ENCODE measurements at places on chromosomes 7 and 10. TPM values are rescaled to one million over a fixed set of nuclear protein-coding genes. Genes with fewer than 3 reads are reported as not detected.

- no peak for DNase-seq
Measured at GRCh38 chr10:101561068-101561915, 26.8 kb downstream of the POLL start.

- no peak for DNase-seq
Measured at GRCh38 chr10:7192061-7192460, 218.8 kb downstream of the SFMBT2 start.

- no peak for DNase-seq
Measured at GRCh38 chr10:86165666-86166065, 200.9 kb downstream of the GRID1 start.

- DNase-seq: no peak
Measured at GRCh38 chr7:24924375-24924774, 55.6 kb downstream of the OSBPL3 start.

- DNase-seq: no peak
Measured at GRCh38 chr10:7409732-7410168, 1.1 kb downstream of the SFMBT2 start.

DNA sequence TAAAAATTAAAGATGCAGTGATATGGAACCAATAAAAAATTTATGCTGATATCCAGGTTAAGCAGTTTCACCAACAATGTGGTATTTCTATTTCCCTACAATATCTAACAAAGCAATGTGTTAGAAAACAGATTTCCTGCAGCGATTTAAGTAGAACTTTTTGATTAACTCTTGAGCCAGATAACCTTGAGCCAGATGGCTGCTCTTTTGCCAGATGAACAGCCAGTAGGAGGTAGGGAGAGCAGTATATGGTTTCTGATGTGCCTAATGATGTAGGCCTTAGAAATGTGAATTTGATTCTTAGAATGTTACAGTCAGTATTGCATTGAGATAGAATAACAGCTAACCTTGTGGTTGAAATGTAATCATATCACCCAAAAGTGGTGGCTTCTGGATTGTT is 31.1 kb downstream of the STAMBPL1 start:
- no peak for DNase-seq

DNA sequence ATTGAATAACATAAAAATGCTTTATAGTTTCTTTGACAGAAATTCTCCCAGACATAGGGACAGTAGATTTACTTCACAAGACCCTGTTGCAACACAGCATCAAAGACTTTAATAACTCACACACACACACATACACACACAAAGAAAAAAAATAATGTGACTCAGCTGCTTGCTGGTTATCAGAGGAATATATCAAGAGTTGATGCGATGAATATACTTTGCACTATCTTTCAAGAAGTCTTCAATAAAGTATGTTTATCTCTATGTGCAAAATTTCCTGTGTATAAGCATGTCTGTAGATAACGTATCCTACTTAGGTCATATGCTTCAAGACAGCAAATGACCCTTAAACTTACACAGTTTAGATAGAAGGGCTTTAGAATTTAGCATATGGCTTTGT is 243.1 kb downstream of the ARL4A start:
- no peak for DNase-seq

- DNase-seq: no peak
Measured at GRCh38 chr7:114970308-114970707, 48.4 kb downstream of the MDFIC start.

FANK1 gene
- total RNA-seq: not detected

DNA sequence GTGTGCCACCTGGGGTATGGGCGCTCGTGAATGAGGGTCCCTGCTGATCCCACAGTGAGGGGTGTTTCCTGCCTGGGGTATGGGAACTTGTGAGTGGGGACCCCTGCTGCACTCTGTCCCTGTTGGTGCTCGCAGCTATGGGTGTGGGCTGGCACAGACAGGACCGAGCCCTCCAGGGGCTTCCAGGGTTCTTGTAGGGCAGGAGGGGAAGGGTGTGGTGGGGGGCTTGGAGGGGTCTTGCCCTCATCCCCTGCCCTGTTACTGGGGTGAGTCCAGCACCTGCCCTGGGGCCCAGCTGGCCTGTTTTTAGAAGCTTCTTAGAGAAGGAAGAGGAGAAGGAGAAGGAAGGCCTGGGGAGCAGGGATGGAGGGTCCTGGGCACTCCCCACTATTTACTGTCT is 377.0 kb upstream of the NUPR2 start:
- DNase-seq: no peak

MACROH2A2 gene
- not detected for total RNA-seq

PRR15 gene
- not detected for total RNA-seq

LLCFC1 gene
- not detected for total RNA-seq

OR13A1 gene
- total RNA-seq: 0.23 TPM
